Spinal cord (tissue), 10 donors: ENCODE measurements at places on chromosomes 3 and 15.

DNA sequence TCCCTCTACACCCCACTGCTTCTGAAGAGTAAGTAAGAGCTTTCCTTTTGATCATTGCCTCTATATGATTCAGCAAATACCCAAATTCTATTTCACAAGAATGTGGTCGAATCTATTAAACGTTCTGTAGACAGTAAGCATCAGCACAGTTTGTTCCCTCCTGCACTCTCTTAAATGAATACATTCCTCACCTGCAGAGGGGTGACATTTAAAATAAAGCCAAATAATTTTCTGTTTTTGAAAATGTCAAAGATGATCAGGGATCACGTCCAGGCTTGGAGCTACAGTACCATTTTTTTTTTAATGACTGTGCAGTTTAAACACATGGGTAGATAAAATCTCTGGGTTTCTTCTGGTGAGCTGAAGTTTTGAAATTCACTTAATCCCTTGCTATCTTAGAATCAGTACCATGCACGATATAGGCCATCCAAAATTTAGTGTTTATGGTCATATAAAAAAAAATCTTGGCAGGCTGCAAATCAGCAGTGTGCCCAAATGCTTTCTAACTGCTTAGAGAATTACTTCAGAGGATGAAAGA, 12.8 kb downstream of the PYDC2 start:
- DNase-seq: no peak

GRCh38 chr3:127777332-127777731, 45.0 kb downstream of the MGLL start:
- no peak for DNase-seq

DNA sequence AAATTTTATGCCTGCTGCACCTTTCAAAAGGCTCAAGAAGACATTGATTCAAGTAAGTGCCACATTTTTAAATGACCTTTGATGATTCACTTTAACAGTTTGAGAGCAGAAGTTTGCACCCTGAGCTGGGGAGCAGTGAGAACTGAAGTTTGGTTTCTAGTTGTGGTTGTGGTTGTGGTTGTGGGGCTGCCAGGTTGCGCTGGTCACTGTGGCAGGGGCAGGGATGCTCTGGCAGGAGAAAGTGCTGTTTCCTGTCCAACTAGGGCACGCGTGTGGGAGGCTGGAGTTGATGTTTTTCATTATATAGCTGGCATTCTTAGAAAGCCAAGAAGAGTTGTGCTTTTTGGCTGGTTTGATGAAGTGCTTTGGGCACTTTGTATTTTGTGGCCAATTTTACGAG, 339.7 kb upstream of the NR2F2 start:
- DNase-seq: no peak

DNA sequence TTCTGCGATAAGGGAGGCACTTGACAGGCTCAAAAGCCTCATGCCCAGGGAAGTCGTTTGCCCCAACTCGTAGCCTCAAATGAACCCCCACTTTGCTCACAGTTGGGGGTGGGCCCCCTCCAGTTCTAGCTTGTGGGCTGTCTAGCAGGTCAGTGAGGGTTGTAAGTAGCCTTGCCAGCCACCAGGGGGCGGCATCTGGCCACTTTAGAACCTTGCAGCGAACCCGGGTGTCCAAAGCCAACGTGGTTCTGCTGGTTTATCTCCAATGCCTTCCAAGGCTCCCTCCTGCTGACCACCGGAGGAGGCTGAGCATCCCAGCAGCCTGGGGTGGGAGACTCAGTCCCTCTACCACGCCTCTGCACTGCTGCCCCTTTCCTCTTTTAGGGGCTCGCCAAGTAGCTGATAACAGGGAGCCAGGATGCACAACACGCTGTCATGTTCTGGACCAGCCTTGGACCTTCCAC, 9.2 kb upstream of the RBSN start:
- DNase-seq: peak; percentile 83

DNA sequence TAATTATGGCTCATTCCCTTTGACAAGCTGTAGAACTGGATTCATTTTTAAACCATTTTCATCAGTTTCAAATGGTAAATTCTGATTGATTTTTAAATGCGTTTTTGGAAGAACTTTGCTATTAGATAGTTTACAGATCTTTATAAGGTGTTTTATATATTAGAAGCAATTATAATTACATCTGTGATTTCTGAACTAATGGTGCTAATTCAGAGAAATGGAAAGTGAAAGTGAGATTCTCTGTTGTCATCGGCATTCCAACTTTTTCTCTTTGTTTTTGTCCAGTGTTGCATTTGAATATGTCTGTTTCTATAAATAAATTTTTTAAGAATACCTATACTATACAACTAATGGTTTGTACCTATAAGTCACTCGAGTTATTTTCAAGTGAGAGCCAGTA, 62.7 kb downstream of the PXYLP1 start:
- DNase-seq: no peak

- no peak for DNase-seq
These were observed 777 bp downstream of the GPR160 start for GRCh38 chr3:170038434-170039110.

GRCh38 chr3:122407946-122408345, 7.9 kb downstream of the WDR5B start:
- DNase-seq: no peak
